ENCODE measurements at places on chromosomes 4 and X. TPM values are rescaled to one million over a fixed set of nuclear protein-coding genes. Genes with fewer than 3 reads are reported as not detected.

GRCh38 chrX:25544641-25545040, 528.9 kb upstream of the ARX start:
- no peak for DNase-seq

DNA sequence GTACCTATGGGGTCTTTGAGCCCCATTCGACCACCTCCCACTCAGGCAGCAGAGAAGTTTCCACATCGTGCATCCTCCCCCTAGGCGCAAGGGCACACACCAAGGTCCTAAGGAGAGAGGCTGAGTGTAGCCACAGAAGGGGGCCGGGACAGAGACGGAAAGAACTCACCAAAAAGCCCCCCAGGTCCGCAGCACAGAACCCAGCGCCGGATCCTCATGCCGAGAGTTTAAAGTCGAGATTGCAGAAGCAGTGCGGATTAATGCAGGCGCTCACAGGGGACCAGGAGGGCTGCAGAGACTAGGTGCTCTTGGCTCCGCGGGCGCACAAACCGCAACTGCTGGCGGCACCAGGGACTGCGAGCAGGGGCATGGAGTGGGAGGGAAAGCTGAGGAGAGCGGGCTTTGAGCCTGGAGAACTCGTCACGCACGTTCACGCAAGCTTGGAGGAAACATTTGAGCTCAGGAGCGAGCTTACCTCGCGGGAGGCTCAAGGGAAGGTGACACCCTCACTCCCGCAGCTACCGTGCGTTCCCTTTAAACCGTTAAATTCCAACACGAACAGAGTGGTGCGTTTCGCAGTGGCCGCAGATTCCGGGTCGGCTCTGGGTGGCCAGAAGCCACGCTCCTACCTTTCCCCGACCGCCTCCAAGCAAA, 8.5 kb downstream of the NKX3-2 start:
- DNase-seq, result no peak

POU4F2 gene
- total RNA-seq, result not detected

- no peak for DNase-seq
These were observed 403.6 kb upstream of the ANXA10 start for GRCh38 chr4:167688660-167689142.

DNA sequence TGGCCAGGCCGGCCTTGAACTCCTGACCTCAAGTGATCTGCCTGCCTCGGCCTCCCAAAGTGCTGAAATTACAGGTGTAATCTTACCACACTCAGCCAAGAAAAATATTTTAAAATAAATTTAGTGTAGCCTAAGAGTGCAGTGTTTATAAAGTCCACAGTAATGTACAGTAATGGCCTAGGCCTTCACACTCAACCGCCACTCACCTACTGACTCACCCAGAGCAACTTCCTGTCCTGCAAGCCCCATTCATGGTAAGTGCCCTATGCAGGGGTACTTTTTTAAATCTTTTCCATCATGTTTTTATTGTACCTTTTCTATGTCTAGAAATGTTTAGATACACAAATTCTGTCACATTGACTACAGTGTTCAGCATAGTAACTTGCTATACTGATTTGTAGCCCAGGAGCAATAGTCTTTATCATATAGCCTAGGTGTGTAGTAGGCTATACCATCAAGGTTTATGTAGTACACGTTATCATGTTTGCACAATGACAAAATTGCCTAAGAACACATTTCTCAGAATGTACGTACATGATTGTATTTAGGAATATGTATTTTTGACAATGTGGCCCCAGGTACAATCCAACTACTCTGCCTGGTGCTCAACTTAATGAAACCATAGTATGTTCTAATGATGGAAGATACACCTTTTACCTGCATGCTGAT, 455.2 kb downstream of the PCDH7 start:
- DNase-seq, result peak; percentile 66

FGFR3 gene
- total RNA-seq, result 0.11 TPM

DNA sequence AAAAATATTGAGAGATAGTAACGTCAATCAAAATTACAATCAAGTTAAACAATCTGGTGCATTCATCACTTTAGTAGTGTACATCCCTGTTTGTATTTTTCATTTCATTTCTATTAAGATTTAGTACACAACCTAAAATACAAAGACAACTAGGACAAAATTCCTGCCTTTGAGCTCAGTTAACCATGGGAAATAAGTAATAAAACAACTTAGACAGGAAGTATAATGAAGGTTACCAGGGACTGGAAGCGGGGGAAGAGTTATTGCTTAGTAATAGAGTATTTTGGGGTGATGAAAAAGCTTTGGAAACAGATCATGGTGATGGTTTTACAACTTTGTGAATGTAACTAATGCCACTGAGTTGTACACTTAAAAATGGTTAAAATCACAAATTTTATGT, 25.6 kb upstream of the ATXN3L start:
- DNase-seq, result no peak

- no peak for DNase-seq
These were observed 252.6 kb downstream of the NDST4 start for GRCh38 chr4:114860786-114861185.
